ENCODE measurements at places on chromosomes 2 and 18.

DNA sequence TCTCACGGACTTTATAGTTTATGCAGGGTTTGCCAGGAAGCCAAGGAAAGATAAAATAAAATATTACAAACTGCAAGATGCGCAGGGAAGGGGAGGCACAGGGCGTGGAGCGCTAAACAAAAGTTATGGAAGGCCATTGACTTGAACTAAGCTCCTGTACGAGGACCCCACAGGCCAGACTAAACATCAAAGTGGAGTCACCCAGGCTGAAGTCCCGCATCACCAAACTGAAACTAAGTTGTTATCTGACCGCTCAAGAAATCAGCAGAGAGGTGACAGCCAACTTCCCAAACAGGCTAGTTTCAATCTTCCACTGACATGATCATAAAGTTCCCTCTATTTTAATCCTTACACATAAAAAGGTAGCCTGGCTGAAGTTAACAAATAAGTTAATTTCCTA lies 90.5 kb upstream of the YWHAQ start:
- ATAC-seq = no peak

DNA sequence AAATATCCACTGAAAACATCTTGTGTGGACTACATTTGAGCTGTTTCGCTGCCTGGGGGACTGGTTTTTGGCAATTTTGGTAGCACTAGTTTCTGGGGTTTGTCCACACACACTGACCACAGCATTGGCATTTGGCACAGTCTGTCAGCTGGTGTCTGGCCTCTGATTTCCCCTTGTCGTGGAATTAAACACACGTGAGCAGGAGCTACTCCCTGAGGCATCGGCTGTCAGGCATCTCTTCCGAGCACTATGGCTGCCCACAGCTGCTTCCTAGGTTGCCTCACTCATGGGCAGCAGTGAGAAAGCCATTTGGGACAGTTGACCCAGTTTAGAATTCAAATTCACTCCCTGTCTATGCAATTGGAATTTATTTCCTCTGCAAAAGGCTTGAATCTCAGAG lies 46.8 kb upstream of the FZD5 start:
- no peak for ATAC-seq

DNA sequence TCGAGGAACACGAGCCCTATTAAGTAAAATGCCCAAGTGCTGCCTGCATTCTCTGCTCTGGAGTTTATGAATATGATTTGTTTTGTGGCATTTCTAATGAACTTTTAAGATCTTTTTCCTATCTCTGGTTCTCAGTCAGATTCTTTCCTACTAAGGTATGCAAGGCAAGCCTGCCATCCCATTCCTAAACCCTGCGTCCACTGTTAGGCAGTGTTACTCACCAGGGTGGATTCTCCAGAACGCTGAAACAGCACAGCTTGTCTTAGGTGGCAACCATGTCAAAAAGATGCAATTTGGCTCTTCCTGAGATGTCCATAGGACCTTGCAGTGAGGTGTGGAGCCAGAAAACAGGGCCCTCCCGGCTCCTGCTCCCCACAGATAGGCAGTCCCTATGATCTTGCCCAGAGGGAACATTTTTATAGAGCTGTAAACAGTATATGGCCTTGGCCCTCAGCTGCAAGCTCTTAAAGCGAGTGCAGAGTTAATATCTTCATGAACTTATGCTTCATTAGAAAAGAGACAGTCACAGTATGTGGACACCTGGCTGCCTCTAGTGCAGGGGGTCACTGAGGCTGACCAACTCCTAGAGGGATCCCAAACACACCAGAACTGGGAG lies 84.4 kb downstream of the TPGS2 start:
- ATAC-seq = peak; percentile 20

DNA sequence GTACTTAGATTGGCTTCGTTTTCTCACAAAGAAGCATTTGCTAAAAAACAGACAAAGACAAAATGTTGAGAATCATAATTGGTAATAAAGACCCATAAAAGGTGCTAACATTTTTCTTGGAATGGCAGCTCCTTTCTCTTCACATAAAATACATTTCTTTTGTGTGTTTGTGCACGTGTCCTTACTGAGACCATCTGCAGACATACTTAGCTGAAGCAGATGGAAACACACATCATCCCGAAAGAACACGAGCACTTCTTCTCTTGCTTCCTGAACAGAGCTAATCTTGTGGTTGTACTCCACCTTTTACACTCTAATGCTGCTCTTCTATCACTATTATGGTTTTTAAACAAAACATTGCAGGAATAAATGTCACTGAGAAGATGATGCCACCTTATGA lies 142.5 kb downstream of the SPHKAP start:
- ATAC-seq = no peak

- ATAC-seq = no peak
Observed at GRCh38 chr2:18516112-18516511, 44.3 kb downstream of the RDH14 start.

DNA sequence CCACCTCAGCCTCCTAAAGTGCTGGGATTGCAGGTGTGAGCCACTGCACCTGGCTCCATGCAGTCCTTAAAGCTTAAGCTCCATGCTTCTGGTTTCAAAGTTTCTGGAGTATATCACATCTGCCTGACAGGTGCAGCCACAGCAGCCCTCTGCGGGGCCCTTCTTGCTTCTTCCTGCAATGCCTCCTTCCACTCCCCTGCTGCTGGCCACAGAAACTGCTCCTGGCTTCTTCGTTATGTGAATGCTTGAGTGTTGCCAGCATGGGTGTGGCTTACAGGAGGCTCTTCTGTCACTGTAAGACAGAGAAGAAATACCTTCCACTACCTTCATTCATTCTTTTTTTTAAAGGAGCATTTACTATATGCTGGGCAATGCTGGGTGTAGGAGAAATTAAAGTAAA lies 10.1 kb upstream of the CCBE1 start:
- ATAC-seq = no peak

GRCh38 chr2:220814441-220814840 lies 757.7 kb downstream of the EPHA4 start:
- ATAC-seq = no peak

- ATAC-seq = no peak
Observed at GRCh38 chr18:55382277-55382805, 205.7 kb downstream of the TCF4 start.

DNA sequence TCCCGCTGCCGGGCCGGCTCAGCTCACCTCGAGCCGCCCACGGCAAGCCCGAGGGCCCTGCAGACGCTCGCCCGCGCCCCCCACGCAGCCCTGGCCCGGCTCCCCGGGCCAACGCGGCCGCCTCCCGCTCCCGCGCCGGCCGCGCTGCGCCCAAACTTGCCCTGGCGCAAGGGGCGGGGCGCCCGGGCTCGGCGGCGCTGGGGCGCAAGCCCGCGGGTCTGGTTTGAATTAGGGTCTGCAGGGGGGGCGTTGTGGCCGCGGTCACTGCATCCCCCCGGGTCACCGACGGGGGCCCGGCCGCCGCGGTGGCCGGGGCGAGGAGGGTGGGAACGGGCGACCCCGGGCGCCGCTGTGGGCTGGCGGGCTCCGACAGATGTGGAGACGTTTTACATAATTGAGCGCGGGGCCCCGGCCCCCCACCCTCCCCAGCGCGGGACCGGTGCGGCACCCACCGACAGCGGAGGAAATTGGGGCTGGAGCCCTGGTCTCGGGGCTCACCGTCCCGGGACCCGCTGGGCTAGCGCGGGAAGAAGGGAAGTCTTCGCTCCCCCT lies 690 bp downstream of the SDC1 start:
- ATAC-seq = peak; percentile 3

DNA sequence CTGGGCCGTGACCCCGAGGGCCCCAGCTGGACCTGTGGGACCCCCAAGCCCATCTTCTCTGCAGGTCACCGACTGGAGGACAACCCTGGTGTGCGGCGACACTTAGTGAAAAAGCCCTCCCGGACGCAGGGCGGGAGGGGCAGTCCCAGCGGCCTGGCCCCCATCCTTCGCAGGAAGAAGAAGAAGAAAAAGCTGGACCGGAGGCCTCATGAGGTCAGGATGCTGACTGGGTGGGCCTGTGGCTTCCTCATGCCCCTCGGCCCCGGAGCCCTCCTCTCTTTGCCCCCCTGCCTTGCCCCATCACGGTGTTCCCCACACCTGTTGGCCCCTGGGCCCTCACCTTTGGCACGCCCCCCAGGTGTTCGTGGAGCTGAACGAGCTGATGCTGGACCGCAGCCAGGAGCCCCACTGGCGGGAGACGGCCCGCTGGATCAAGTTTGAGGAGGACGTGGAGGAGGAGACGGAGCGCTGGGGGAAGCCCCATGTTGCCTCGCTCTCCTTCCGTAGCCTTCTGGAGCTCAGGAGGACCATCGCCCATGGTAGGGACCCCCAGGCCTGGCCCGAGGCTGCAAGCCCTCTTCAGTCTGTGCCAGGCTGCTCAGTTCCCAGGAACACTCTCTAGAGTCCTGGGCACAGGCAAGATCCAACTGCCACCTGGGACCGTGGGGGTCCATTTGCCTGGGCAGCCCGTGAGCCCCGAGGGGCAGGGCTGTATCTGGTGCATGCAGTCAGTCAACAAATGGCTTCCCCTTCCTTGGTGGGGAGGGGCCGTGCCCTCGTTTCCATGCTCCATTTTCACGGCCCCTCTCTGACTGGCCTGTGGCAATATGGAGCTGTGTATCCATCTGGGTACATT lies 4.7 kb downstream of the SLC4A3 start:
- no peak for ATAC-seq

DNA sequence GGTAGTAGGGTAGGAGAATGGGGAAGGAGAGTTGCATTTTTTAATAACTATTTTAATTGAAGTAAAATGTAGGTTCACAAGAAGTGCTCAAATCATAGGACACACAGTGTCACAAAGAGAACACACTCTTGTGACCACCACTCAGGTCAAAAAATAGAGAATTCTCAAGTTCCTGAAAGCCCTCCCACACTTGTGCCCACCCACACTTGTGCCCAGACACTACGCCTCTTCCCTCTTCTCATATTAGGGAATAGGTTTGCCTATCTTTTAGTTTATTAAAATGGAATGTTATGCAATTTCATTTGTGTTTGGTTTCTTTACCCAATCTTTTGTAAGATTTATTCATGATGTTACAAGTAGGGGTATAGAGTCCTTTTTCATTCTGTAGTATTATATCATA lies 67.2 kb downstream of the UGGT1 start:
- ATAC-seq = no peak

DNA sequence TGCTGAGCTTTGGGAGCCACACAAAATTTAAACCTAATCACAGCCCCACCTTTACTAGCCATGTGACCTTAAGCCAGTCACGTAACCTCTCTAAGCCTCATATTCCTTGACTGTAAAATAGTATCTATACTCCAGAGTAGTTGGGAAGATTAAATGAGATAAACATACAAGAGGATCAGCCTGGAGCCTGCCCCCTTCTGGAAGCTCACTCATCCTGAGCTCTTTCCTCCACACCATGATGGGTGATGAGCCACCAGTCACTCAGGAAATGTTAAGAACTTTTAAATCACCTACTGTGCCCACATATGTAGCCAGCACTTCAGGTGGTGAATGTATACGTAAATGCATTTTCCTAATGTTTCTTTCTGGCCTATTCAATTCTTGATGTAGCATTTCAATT lies 195.9 kb upstream of the DDX18 start:
- no peak for ATAC-seq

DNA sequence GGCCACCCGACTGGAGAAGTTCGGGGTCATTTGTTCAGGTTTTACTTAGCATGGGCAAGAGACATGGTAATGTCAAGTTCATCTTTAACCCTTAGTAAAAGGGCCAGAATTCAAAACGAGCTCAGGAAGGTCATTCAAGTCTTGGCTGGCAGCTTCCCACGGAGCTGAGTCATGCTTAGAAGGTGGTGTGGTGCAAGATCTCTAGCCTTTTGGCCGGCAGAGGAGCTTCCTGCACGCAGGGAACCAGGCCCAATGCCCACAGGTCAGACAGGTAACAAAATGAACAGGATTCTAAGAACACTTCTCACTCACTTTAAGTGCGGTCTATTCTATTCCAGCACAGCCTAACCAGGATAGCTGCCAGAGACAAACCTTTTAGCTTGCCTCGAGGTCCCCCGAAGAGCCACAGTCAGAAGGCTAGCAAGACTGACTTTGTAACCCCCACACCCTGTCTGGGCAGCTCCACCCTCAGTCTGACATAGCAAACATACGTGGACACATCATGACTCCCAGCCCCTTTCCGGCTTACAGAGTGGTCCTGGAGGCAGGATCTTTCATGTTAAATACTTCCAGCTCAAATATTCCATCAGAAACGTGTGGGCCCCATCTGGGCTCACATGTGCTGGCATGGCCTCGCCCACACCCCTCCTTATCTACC lies 292.7 kb downstream of the BCL11A start:
- peak; percentile 90 for ATAC-seq

DNA sequence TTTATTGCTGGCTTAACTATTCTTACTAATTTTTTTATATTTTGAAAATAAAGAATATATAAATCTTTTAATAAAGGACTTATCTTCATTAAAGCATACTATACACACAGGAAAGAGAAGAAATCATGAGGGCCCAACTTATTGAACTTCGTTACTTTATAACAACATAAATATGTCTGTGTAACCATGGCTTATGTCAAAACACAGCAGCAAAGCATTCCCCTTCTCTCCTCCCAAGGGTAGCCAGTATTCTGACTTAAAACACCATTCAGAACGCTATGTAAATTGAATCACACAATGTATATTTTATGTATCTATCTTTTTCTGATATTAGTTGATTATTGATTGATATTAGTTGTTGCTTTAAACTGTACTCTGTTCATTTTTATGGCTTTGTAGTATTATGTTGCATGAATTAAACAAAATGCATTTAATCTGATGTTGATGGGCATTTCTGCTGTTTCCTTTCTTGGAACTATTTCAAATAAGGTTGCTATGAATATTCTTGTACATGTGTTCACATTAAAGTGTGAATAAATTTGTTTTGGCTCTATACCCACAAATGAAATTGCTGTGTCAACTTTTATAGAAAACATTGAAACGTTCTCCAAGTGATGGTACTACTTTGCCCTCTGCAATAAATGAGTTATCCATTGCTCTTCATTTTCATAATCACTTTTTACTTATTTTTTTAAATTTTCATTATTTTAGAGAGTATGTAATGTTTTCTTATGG lies 188.7 kb downstream of the RND3 start:
- no peak for ATAC-seq

DNA sequence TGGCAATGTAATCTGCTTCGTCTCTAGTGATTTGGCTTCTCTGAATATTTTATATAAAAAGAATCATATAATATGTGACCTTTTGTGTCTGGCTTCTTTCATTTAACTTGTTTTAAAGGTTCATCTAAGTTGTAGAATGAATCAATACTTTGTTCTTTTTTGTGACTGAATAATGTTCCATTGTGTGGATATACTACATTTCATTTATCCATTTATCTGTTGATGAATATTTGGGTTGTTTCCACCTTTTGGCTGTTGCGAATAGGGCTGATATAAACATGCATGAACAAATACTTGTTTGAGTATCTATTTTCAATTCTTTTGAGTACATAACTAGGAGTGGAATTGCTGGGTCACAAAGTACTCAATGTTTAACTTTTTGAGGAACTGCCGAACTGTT lies 63.8 kb upstream of the TNP1 start:
- ATAC-seq = no peak

All from esophagus mucosa (tissue), 1 donor.